ENCODE measurements at places on chromosomes 3 and 15. TPM values are rescaled to one million over a fixed set of nuclear protein-coding genes. Genes with fewer than 3 reads are reported as not detected.
A peak's percentile ranks its signal among the peaks of the same experiment; 100 is the strongest.

ARL13B gene
- 3.9 TPM for polyA plus RNA-seq

HEG1 gene
- 6.2 TPM for polyA plus RNA-seq

NPAP1 gene
- 0.32 TPM for polyA plus RNA-seq

PLSCR5 gene
- polyA plus RNA-seq, result not detected

DNA sequence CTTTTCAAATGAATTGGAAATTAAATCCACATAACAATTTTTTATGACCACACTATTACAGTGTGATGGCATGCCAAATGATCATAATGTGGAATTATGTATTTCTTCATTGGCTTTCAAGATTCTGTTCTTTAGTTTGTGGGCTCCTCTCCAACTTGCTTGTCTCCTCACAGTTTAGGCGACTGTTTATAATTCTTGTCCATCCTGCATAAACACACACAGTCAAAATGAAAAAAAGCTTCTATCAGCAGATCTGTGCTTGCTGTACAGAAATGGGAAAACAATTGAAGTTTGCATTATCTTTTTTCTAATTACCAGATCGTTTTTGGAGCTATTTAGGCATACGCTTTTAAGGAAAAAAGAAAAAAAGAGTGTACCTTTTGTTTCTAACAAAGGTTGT is 37.0 kb downstream of the OPA1 start:
- no peak for DNase-seq

DNA sequence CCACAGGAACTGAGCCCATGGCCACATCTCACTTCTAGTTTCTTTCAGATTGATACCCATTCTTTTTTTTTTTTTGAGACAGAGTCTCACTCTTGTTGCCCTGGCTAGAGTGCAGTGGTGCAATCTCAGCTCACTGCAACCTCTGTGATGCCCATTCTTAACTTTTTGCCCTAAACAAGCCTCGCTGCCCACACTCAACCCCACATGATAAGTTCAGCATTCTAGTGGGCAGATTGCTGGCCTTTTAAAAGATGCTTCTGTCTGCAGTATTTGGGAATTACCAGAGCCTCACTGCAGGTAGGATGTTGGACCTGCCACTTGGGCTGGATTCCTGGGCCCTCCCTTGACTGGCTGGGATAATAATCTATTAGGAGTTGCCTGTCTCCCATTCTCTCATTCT is 51.0 kb downstream of the TRANK1 start:
- no peak for DNase-seq

DNA sequence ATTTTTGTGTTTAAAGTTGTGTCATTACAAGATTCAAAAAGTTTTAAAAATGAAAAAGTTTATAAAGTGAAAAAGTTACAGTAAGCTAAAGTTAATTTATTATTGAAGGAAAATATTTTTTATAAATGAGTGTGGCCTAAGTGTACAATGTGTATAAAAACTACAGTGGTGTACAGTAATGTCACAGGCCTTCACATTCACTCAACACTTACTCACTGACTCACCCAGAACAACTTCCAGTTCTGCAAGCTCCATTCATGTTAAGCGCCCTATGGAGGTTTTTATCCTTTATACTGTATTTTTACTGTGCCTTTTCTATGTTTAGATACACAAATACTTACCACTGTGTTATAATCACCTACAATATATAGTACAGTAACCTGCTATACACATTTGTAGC is 76.3 kb downstream of the DTWD1 start:
- no peak for DNase-seq

- DNase-seq, result no peak
These were observed 241.1 kb downstream of the ZNF621 start for GRCh38 chr3:40765884-40766283.

DNA sequence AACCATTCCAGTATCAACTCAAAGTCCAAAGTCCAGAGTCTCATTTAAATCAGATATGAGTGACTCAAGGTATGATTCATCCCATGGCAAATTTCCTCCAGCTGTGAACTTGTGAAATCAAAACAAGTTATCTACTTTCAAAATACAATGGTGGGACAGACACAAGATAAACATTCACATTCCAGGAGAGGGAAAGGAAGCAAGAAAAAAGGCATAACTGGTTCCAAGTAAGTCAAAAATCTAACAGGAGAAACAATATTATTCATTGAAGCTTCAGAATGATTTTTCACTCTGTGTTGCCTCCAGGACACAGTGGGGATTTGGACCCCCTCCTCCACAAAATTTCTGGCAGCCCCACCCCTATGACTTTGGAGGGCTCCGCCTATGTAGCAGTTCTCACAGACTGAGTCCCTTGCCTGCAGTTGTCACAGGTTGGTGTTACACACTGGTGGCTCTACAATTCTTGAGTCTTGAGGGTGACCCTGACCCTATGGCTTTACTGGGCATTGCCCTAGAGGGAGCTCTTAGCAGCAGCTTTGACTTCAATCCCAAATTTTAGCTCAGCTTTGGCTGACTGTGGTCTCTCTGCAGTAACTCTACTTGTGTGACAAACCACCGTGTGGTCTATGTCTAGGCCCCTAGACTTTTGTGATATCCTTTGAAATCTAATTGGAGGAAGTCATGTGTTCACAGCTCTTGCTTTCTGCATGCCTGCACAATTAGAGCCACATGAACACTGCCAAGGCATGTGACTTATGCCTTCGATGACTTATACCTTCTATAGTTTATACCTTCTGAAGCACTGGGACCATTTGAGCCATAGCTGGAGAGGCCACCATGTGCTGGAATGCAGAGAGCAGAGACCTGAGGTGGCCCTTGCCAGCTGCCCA is 644.2 kb downstream of the GRM7 start:
- DNase-seq, result peak; percentile 35

DNA sequence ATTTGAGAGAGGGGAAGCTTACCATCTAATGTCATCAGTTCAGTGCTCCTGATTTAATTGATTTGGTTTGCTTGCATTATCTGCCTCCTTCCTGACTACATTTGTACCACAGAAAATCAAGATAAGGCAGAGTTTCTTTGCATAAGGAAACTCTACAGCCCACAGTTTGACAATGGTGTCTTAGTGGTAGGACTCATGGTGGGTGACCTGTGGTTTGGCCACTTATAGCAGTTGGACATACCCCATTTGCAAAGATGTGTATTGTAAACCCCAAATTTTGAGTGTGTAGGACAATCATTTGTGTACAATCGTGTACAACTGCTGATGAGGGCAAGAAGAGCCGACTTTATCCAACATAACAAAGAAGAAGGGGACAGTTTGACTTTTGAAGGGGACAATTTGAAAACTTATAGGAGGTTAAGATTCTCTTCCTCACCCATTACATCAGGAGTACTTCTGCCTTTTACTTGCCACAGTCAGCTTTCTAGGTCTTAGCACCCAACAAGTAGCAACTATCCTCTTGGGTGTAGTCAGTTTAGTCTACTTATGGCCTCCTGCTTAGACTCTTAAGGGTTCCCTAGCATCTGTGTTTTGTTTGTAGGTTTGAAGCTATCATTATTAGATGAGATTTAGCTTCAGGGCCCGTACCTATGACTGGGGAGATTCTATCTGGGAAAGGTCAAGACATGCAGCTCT is 6.2 kb downstream of the TGFBR2 start:
- DNase-seq, result no peak

- DNase-seq, result no peak
These were observed 21.3 kb upstream of the HCN4 start for GRCh38 chr15:73389971-73390544.

DNA sequence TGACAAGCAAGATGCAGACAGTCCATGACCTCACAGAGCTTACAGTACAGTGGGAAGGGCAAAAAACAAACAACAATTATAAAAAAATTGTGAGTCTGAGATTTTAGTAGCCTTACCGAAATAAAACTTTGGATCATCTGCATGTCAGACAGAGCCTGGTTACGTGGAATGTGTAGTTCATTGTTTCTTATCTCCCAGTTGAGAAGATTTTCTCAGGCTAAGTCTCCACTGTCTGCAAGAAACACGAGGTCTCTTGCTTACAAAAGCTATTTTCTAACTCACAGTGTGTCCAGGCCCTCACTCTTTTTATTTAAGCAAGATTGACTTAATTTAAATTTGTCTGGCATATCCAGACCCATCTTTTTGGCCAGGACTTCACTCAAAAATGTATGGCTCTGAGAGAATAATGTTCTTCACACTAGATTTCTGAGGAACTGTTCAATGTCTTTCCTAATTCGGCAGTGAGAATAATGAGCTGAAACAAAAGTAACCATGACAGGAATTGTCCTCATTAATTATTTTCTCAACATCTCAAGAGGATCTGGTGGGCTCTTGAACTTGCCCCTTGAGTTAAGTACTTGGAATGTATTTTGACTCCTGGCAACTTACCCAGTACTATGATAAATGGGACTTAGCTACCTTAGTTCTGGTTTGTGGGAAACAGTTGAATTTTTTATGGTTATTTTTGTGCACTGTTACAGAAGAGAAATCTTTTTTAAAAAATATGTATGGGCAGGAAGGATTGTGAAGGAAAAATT is 265.1 kb upstream of the COL8A1 start:
- no peak for DNase-seq

DNA sequence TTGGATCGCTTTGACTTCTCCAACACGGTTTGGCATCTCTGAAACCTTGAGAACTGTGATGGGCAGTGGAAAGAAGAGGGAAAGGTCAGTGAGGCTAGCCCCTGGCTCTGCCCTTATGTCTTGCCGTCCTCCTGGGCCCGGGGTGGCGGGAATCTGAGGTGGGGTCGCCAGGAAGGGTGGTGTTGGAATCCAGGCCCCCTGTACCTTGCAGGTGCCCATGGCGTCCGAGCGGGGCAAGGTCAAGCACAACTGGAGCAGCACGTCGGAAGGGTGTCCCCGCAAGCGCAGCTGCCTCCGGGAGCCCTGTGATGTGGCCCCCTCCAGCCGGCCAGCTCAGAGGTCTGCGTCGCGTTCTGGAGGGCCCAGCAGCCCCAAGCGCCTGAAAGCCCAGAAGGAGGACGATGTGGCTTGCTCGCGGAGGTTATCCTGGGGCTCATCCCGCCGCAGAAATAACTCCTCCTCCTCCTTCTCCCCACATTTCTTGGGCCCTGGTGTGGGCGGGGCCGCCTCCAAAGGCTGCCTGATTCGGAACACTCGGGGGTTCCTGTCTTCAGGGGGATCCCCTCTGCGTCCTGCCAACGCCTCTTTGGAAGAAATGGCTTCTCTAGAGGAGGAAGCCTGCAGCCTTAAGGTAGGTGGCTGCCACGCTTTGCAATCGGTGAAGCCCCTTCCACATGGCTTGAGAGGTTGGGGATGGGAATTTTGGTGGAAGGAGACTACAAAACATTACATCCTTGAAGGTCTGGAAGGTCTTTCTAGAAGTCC is 907 bp downstream of the TATDN2 start:
- DNase-seq, result peak; percentile 21

DNA sequence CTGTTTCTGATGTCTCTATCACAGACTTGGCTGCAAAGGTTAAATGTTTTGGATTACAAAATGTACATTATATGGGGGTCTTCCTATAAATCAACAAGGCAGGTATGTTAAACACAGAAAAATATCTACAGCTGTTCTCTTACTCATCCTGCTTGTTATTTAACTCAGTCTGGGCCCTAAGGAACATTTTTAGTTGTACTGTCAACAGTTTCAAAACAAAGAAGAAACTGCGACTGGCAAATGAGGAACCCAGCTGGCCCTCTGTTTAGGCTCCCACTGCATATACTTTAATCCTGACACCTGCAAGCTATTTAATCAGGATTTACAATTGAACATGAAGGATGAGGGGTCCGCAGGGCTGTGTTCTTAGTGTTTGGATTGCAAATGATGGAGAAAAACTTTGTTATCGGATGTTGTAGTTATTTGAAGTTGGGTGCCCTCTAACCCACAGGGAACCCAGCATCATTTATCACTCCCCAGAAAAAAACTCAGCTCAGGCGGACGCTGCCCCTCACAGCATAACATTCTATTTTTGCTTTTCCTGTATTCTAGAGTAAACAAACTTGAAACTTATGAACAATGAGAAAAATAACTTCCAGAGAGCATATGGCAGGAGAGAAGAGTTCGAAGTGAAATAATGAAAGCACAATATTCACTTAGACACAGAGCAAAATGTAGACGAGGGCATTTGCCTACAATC is 91.2 kb downstream of the POLR2M start:
- DNase-seq, result no peak

- DNase-seq, result no peak
These were observed 107.7 kb downstream of the WDR76 start for GRCh38 chr15:43934480-43934879.

GRCh38 chr3:39515681-39516441 is 48.4 kb downstream of the MOBP start:
- DNase-seq, result no peak

DNA sequence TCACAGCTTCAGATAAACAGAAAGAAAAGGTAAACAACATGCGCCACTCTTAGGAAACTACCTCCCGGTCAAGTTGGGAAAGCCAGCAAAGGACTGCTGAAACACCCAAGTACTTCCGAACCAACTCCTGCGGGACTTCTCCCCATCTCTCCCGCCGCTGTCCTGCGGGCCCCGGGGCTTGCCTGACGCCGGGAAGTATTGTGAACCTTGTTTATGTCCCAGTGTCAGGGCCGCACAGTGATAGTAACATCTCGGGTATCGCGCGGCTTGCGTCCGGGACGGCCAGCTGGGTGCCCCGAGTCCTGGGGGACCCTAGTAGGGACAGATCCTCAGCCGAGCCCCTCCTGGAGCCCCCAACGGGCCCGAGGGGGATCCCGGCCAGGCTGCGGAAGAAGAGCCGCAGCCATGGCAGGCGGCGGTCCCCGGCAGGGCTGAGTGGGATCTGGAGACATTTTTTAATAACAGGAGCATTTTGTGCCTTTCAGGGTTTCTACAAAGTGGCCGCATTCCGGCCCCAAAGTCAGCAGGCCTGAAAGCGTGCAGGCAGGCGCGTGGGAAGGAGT is 756 bp downstream of the CLPX start:
- DNase-seq, result peak; percentile 73

DNA sequence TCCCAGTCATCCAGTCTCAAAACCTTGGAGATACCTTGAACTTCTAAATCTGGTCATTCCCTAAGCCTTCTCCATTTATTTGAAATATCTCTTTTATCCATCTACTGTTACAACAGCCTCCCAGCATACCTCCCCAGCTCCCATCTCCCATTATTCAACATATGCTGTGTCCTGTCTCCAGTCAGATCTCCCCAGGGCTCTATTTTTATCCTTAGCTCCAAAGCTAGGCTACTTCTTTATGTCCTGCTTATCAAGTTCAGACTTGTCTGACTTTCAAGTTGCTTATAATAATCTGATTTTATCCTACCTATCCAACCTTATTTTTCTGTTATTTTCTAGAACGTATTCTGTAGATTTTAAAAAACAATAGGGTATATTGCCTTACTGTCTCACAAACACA is 44.2 kb downstream of the IQGAP1 start:
- no peak for DNase-seq

All from adrenal gland (tissue), 19 donors.